ENCODE measurements at places on chromosomes 1 and 21.

GRCh38 chr21:44523567-44524413 lies 16.2 kb downstream of the KRTAP10-1 start:
- DNase-seq, result no peak

GRCh38 chr1:161531986-161532643 lies 7.8 kb downstream of the HSPA6 start:
- no peak for DNase-seq

DNA sequence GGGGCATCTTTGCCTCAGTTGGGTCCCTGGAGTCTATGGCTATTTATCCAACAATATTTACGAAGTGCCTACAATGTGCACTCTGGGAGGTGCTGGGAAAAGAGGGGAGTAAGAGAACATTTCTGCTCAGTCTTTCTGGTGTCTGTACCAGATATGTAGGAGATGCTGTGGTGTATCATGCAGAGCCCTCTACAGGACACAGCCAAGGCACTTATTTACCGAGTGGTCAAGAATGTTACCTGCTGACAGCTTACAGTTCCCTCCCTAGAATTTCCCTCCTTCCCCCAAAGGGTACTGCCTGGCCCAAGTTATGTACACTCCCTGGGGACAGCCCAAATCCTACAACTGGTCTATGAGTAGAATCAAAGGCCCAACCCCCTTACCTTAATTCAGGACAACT lies 177.7 kb downstream of the C1orf94 start:
- DNase-seq, result no peak

DNA sequence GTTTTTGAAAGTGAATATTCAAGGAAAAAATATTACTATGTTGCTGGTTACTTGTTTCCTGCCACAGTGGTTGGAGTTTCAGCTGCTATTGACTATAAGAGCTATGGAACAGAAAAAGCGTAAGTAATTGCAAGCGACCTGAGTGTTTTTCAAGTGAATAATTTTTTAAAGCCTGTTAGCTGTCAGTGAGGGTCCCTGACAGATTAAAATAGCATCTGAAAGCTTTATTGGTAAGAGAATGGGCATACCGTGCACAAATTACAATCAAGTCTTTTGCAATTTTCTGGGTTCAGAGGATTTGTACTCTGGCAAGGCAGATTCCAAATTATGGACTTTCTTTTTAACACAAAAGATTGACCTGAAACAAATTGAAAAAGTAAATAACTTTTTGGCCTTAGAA lies 169.7 kb downstream of the ADGRL2 start:
- DNase-seq, result no peak

- no peak for DNase-seq
Measured at GRCh38 chr1:25063591-25064416, 133.7 kb upstream of the RUNX3 start.

DNA sequence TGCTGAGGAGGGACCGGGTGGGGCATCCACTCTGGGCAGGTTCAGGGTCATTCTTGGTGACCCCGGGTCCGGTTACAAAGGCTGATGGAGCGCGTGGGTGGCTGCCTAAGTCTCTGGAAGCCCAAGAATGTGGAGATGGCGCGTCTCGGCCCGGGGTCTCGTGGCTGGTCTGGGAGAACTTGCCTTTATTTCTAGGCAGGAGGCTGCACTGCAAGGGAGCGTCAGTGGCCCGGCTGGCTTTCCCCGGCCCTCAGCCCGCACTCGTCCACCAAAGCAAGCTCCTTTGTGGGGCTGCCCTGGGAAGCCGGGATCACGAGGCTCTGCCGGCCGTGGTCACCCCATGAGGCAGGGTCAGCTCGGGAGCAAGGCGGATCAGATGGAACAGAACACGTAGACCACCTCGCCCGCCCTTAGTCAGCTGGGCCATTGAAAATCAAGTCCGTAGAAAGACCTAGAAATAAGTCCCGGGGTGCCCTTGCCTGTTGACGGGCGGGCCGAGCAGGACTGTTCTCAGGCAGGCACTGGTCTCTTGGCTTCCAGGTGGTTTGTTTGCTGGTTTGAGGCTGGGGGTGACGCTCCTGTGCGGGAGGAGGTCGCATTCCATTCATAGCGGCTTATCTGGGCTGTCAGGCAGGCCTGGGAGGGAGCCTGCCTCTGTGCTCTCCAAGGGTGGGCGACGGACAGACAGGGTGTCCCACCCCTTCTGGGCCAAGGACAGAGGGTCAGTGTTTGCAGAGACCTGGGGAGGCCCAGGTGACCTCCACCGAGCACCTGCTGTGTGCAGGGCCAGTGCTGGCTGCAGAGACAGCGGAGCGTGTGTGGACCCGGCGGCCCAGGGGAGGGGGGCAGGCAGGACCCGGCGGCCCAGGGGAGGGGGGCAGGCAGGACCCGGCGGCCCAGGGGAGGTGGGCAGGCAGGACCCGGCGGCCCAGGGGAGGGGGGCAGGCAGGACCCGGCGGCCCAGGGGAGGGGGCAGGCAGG lies 25.8 kb downstream of the COL18A1 start:
- DNase-seq, result no peak

GRCh38 chr1:206774093-206774492 lies 1.8 kb upstream of the IL10 start:
- DNase-seq, result no peak

DNA sequence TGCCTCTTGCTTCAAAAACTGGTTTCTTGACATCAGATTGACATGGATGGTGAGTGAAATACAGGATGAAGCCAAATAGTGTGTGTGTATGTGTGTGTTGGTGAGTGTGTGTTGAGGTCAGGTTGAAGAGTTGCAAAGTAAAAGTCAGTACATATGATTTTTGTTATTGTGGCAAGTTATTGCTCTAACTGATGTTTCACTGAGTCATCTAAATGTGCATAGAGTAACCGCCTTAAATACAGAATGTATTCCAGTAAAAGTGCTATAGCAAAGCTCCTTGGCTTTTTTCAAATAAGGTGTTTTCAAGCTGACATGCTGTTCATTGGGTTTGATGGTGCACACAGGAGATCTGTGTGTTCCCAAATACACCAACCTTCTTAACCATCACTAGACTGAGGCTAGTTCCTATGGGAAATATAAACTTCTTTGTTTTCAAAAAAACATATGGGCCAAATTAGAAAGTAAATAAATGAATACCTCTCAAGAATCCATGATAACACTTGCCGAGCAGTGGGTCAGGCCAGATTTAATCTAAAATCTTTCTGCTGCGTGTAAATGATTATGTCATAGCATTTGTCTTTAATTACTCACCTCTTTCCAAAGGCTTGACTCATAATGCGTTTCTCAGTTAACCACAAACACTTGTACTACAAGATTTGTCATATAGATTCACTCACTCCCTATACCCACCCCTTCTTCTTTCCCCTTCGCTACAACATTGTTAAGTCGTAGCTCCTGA lies 151.1 kb downstream of the LYPLAL1 start:
- DNase-seq, result no peak

GRCh38 chr1:170881268-170882265 lies 53.8 kb upstream of the MROH9 start:
- DNase-seq, result no peak

- DNase-seq, result peak; percentile 53
Measured at GRCh38 chr21:32770871-32771523, 558 bp downstream of the PAXBP1 start.

- no peak for DNase-seq
Measured at GRCh38 chr21:34935898-34936297, 113.2 kb downstream of the RUNX1 start.

DNA sequence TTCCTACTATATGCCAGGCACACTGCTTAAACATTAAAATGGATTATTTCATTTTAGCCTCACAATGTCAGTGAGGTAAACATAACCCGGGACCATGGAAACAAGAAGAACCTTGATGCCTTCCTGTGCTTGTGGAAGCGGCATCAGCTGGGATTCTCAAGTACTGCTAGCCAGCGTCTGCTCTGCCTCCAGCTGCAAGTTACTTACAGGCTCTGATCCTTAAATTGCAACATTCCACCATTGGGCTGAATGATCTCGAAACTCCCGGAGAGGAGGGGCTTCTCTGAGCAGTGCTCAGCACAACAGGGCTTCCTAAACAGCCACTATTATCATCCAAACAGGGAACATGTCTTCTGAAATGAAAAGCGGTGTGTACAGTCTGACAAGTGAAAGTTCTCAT lies 6.7 kb upstream of the MAN1C1 start:
- DNase-seq, result no peak

- peak; percentile 55 for DNase-seq
Measured at GRCh38 chr1:202081992-202082391, 40.7 kb upstream of the GPR37L1 start.

Measured in NCI-H345 (cell line).